ENCODE measurements at places on chromosomes 7 and 10.

DNA sequence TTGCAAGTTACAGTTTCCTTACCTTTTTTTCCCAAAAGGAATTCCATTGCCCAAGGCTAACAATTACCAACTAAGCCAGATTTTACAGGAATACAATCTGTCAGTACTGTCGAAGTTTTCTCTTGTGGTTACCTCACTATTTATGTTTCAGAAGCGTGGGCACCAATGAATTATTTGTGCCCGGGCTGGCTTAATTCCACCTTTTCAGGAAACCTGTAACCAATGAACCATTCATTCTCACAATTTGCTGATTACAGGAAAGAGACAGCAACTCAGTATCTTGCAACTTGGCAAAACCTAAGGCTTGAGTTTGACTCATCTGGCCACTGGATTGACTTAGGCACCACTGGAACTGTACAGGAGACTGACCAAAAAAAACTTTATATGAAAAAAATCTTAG, 485.6 kb downstream of the INHBA start:
- DNase-seq = no peak

GRCh38 chr7:2438186-2438585, 34.8 kb downstream of the CHST12 start:
- DNase-seq = no peak

DNA sequence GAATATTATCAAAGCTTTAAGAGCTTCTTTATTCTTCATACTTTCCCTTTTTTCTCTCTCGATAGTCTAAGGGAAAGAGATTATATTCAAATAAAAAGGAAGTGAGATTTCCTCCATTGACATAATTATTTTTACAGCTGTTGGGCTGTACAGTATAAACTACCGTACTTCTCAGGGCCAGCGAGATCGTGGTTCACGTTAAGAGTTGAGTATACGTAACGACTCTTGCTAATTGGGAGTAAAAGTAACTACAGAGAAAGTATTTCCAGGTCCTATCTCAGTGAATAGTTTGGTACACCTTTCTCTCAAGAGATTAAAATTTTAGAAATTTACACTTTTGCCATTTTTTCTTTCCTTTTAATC, 57.8 kb downstream of the INPP5F start:
- DNase-seq = no peak

- no peak for DNase-seq
These were observed 208.3 kb downstream of the CELF2 start for GRCh38 chr10:11225935-11226334.

DNA sequence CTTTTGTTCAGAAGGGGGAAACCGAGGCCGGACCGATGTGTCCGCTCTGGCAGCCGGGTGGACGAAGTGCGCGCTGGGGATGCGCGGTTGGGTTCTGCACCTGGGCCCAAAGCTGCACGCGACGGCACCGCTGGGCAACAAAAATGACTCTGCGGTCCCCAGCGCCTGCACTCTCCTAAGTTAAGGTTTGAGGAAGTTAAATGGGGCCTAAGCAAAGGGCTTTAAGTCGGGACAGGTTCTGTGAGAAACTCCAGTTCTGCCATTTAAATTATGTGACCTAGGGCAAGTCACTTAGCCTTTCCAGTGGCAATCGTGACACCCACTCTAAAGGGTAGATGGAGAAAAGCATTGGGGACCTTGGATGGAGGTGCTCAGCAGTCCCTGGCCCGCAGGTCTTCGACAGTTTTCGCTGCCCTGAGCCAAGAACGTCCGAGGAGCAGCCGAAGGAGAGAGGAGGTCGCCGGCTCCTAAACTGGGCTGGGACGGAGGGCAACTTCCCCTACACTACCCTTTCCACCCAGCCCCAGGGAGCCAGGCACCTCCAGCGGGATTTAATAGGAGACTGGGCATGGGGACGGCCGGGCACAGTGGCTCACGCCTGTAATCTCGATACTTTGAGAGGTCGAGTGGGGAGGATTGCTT, 534 bp upstream of the ACBD5 start:
- no peak for DNase-seq

- no peak for DNase-seq
These were observed 186.2 kb downstream of the CFTR start for GRCh38 chr7:117666031-117666430.

DNA sequence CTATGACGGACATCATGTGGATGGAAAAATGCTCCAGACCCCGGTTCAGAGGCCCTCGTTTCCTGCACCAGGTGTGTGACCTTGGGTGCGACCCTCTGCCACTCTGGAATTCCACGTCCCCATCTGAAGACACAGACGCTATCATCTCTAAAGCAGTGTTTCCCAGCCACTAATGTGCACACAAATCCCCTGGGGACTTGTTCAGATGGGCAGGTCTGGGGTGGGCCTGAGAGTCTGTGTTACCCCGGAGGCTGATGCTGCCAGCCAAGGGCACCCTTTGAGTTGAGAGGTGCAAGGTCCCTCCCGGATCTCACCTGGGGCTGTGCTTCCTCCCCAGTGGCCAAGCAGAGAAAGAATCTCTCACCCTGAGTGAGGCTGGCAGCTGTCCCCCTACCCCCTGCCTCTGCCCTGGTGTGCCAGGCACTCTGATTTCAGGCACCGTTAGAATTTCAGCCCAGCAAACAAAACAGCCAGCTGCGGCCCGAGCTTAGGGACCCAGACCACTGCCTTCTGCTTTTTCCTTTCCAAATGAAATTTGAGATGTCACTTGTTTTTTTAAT, 90.0 kb downstream of the SLIT1 start:
- DNase-seq = no peak

DNA sequence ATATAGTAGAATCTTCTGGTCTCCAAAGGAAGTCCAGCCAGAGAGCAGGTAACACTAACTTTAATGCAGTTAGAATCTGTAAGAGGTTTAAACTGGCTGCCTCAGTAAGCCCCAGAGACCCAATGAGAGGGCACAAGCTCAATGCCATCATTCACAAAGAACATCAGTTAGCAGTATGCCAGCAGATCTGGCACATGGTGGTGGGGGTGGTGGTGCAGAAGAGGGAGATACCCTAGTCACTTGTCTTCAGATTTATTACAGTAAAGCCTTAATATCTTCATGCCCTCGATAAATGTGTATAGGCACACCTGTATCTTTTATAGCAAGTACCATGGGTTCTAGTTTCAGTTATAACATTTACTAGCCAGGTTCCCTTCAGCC, 86.2 kb downstream of the SORBS1 start:
- DNase-seq = no peak

DNA sequence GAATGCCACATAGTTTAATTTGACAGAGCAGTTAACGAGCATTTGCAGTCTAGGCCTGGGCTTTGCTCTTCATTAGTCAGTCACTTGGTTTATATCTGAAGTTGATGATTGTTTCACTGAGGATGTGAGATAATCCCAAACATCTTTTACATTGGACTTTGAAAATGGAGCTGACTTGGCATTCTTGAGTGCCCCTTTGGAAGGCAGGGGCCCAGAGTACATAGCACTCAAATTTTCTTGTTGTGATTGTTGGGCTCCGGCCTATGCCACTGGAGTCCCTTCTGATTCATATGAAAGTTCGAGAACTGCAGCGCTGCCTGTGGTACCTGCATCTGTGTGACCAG, 21.9 kb downstream of the DNAJB6 start:
- no peak for DNase-seq

GRCh38 chr10:132183046-132183445, 3.7 kb upstream of the DPYSL4 start:
- DNase-seq = no peak

GRCh38 chr7:27640884-27641574, 21.7 kb downstream of the HIBADH start:
- no peak for DNase-seq

GRCh38 chr10:6406220-6407033, 173.6 kb downstream of the PRKCQ start:
- DNase-seq = no peak

- DNase-seq = no peak
These were observed 89.7 kb downstream of the HGF start for GRCh38 chr7:81680120-81680519.

GRCh38 chr10:22683140-22683389, 31.3 kb downstream of the PIP4K2A start:
- DNase-seq = no peak

- DNase-seq = no peak
These were observed 20.3 kb upstream of the HGF start for GRCh38 chr7:81790120-81790500.

- no peak for DNase-seq
These were observed 813.4 kb downstream of the ANKRD7 start for GRCh38 chr7:119037941-119038340.

- no peak for DNase-seq
These were observed 22.7 kb downstream of the PDCD11 start for GRCh38 chr10:103419101-103419500.

DNA sequence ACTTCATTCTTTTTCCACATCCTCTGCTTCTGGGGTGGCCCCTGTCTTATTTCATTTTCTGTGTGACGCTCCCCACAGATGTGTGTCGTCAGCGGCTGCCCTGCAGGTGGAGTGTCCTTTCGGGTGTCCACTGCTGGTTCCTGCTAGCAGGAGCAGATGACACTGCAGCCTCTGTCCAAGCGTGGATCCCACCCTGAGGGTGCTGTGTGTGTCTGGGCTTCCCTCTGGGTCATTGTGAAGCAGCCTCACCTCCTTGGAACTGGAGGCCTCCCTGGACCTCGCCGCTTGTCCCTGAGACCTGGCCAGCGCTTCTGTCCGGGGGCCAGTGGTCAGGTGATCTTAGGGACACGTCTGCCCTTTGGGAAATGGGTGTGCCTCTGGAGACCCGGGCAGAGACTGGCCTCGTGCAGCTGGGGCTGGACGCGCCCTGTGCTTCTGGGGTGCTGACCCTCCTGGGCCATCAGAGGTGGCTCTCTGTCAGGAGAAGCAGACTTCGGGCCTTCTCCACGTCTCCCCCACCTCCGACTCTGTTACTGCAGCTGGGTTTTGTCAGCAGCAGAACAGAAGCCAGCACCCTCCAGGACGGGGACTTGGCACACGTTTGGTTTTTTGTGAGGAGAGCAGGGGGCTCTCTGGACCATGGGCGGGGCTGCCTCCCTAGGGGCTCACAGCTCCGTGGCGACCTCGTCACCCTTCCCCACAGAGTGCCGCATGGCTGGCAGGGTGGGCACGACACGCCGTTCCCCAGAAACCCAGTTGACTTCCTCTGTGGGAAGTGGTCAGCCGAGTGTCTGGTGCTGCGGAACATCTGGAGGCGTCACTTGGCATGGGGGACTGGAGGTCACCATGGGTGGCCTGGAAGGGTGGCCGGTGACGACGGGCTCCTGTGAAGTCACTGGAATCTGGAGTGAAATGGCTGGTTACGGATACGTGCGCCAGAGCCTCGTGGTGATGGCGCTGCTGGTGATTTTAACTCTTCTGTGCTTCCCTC, 48.4 kb downstream of the INPP5A start:
- no peak for DNase-seq

DNA sequence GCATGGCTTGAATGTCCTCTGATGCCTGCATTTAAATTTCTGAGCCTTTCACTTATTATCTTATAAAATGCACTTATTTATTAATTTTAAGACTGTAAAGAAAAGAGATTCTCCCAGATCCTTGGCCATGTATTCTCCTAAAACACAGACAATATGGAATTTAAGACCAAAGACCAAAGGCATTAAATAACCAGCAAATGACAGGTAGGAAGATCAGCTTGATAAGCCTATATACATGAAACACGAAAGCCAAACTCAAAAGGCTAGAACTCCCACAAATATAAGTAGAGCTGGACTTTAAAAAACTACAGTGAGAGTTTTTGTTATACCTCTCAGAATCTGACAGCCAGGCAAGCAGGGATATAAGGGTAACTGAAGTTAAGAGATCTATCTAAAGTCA, 5.1 kb downstream of the ANXA11 start:
- DNase-seq = no peak

DNA sequence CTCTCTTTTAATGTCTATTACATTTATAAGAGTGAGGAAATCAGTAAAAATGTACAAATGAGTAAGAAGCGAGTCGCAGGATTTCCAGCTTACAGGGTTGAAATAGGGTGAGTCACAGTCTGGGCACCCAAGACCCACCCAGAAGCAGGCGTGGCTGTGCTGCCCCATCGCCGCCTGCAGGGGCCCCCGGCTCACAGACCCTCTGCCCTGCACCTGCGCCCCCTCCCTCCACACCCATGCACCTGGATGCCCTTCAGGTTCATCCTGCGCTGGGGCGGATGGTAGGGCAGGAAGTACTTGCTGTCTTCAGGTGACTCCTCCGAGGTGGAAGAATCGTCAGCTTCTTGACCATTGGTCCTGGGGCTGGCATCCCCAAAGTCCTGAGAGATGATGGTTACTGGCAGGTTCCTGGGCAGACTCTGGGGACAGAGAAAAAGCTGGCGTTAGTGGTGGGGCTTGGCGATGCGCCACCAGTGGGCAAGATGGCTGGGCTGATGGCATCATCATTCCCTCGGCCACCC, 90.2 kb upstream of the GNA12 start:
- DNase-seq = no peak

- no peak for DNase-seq
These were observed 421.5 kb downstream of the GPAM start for GRCh38 chr10:111762114-111762513.

GRCh38 chr10:13104697-13105096, 4.7 kb downstream of the OPTN start:
- no peak for DNase-seq

DNA sequence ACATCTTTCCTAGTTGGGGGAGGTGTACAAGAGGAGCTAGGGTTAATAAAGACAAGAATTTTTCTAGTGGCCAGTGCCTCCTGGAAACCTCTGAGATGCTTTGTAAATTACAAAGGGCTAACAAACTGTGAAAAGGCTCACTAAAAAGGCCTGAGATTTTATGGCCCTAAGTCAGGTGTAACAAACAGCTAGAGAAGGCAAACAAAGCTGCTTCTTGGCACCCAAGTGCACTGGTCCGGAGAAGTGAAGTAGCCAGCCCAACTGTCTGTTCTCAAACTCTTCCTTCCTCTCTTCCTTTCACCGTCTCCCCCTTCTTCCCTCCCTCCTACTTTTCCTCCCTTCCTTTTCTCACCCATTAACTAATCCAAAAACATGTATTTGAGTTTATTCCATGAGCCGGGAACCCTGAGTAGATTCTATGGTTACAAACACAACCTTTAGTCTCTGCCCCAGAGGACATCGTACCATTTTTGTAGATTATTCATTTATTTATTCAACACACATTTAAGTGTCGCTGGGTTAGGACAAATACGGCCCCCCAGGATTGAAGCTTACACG, 143.4 kb upstream of the PCGF5 start:
- no peak for DNase-seq

GRCh38 chr7:129091484-129092002, 36.6 kb upstream of the TNPO3 start:
- DNase-seq = no peak

- no peak for DNase-seq
These were observed 51.2 kb upstream of the SEMA3A start for GRCh38 chr7:84245835-84246234.

DNA sequence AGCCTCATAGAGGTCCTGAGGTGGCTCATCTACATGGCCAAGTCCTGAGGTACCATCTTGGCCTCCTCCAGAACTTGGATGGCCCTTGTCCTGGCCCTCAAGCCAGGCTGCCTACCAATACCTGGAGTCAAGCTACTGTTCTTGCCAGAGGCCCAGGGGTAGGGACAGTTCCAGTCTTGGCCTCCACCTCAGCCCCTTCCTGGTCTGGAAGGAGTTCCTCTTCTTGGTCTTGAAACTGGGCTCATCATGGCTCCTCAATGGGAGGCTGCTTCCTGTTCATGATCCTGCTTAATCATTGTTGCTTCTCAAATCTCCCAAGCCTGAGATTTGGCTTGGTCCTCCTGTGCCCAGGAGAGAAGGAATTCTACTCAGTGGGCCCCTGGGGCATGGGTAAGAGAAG, 3.9 kb downstream of the HPS6 start:
- DNase-seq = no peak

GRCh38 chr10:27190508-27190907, 35.4 kb downstream of the MASTL start:
- no peak for DNase-seq
